ENCODE measurements at places on chromosomes 2 and 18.

DNA sequence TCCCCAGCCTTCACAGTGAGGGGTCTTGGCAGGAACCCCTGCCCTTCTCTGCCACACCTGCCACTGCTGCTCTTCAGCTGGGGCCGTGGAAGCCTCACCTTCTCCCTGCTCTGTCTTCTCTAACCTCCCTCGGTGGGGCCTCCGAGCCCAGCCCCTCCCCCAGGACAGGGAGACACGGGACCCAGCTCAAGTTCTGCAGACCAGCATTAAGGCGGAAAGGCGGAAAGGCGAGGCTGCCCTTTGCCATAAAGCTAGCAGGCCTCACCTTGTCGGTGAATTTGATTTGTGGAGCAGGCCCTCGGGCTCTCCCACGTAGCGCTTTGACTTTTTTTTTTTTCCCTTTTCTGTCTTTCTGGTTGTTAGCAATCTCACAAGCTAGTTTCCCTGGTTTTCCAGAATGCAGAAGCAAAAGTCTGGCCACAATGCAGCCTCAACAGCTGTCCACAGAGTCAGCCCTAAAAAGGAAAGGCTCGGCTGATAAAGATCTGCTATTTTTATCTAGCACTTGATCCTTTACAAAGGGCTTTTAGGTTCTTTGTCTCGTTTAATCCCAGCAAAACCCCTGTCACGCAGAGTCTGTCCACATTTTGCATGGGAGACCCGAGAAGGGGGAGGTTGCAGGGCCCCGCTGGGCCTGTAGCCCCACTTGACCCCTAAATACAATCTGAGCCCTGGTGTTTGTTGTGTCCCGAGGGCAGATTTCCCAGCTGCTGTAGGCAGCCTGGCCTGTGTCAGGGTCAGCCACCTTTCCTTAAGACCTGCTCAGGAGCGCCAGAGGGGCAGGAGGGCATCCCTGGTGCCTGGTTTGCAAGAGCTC, 6.0 kb downstream of the ITM2C start:
- no peak for DNase-seq

DNA sequence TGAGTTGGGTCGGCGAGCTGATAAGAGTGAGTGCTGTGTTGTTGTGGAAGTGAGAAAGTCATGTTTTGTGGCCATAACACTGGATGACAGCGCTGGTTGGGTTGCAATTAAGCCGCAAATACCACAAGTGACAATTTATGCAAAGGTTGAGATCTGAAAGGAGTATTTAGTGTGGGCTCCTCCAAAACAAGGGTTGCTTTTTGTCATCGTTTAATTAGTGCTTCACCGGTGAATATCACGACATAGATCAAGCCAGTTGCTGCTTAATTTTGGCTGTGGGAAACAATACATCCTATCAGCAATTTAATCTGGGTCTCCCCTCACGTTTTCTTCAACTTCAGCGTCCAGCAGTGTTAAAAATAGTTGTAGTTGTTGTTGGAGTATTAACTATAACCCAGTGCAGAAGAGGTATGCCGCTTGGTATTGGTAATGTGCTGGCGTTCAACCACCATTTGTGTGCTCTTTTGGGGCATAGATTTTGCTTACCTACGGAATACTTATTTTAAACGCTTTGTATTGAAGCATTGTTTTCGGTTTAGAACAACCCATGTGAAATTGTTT, 662 bp downstream of the ACVR2A start:
- DNase-seq: peak; percentile 3

- DNase-seq: no peak
Measured at GRCh38 chr2:240469740-240470139, 34.3 kb downstream of the GPC1 start.

DNA sequence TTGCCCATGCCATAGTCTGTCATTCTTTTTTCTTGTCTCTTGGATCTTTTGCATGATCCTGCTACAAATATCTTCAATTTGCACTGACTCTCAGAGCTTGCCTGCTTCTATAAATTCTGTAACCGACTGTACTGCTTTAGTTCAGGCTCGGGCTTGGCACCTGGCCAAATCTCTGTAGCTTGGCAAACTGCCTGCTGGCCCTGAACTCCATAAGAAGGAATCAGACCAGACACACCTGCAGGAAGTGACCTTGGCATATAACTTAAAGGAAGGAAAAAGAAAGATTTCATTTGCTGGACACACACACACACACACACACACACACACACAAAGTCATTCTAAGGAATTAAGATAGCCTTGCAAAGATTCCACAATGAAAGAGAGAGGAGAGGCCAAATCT, 291.2 kb upstream of the DDX18 start:
- no peak for DNase-seq

GRCh38 chr2:23078784-23079434, 306.1 kb upstream of the KLHL29 start:
- DNase-seq: no peak

- no peak for DNase-seq
Measured at GRCh38 chr2:67289921-67290371, 107.2 kb upstream of the ETAA1 start.

DNA sequence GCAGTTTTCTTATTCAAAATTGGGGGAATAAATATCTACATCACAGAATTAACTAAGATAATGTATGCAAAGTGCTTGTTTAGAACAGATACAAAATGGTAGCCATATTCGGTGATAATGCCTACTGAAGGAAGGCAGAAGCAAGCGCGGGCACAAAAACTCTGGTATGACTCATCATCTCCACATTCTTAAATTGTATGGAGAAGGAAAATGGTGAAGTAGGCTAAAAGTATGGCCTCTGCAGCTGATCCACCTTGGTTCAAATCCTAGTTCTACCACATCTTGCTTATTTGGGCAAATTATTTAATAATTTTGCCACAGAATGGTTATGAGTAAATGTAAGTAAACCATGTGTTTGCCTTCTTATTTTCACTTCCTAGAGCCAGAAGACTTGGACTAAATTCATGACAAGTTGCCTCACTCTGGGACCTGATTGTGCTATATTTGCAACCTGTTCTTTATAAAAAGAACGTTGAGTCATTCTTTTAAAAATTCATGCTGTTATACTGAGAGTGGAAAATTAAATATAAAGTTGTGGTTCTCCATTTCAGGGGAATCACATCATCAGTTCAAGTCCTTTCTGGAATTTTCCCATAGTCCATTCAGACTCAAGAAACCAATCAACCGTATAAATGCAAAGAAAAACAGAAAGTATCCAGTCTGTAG, 9.0 kb upstream of the CDK15 start:
- DNase-seq: no peak

DNA sequence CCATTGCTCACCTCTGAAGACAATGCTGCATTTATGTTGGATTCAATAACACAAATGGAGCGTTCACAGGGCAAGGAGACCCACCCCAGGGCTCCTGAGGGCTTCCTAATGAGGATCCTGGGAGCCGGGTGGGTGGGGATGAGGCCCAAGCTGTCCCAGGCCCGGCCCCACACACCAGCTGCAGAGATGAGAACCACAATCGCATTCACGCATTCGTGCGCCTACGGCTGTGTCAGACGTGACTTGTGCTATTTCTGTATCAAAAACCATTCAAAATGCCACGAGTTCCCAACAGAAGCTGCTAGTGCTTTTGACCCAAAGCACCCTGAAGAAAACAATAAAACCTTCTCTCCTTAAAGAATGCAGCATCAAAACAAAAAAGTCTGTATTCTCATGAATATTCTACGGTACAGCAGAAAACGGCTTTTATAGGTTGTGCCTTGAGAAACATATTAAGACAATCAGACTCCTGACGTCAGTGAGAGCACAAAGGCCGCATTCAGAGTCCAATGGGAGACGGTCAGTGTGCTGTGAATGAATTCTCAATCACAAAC, 205.4 kb downstream of the HDAC4 start:
- no peak for DNase-seq

GRCh38 chr2:42767899-42768705, 4.2 kb upstream of the OXER1 start:
- DNase-seq: no peak

- peak; percentile 38 for DNase-seq
Measured at GRCh38 chr2:233267516-233268245, 16.2 kb downstream of the ATG16L1 start.

- no peak for DNase-seq
Measured at GRCh38 chr2:110731064-110731463, 1.3 kb upstream of the ACOXL start.

- no peak for DNase-seq
Measured at GRCh38 chr2:64173156-64174135, 29.2 kb upstream of the PELI1 start.

DNA sequence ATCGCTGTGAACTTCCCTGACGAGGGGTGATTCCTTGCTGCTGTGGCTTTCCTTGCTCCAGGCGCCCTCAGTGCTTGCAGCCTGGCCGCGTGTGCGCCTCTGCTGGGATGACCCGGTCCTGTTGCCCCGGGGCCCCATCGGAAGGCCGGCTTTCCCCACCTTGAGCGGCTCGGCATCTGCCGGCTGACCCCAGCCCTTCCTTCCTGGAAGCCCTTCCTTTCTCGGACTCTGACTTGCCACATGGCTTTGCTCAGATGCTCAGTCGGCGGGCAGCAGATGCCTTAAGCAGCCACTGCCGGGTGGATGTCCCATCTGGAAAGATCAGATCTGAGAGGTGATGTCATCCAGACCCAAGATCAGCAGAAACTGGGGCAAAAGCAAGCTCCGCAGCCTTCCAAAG, 100.5 kb upstream of the ODC1 start:
- no peak for DNase-seq

DNA sequence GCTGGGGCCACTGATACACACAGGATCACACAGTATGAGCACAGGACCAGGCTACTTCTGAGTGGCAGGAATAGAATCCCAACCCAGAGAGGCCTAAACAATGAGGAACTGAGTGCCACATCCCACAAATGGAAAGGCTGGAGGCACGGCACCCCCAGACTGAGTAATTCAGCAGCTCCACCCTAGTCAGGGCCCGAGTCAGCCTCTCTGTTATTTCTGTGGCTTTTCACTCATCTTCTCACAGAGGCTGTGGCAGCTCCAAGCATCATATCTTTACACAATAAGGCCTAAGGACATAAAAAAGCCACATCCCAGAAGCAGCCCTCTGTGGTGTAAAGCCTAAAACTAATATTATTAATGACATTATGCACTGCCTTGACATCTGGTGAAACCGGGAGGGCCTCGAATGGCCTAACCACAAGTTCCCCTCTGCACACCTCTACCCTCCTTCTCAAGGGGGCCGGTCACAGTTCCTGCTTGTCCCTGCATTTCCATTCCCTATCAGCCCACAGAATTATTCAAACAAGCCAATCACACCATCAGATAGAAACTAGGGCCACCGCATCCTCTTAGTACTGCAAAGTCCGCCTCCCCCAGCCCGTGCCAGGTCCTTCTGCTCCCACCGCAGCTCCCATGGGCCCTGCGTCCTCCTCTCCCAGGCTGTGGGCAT, 12.5 kb upstream of the MAL start:
- no peak for DNase-seq

DNA sequence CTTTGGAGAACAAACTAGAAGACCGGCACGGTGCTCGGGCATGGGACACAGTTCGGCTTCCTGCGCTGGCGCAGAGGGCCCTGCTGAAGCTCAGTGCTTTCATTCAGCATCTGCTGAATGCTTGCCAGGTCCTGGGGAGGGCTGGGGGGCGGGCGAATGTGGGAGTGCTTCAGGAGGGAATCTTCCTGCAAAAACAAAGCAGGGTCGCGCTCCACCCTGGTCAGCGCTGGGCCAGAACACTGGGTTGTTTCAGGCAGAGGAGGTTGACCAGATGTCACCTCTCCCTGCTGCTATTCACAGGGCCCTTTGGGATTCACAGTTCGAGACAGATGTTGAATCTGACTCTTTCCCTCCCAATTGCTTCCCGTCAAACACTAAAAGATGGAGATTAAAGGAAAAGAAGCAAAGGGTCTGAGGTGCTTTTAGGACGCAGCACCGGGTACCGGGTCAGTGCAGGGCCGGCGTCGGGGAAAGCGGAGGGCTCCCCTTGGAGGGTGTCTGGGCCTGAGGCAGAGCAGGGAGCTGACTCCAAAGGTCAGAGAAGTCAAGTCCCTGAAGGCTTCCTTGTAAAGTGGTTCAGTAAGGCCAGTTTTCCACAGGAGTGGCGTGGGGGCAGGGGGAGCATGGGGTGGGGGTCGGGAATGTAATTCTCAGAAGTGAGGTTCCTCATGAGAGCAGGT, 82.1 kb upstream of the PXDN start:
- DNase-seq: no peak

GRCh38 chr2:25313711-25314513, 27.8 kb downstream of the DNMT3A start:
- DNase-seq: no peak

DNA sequence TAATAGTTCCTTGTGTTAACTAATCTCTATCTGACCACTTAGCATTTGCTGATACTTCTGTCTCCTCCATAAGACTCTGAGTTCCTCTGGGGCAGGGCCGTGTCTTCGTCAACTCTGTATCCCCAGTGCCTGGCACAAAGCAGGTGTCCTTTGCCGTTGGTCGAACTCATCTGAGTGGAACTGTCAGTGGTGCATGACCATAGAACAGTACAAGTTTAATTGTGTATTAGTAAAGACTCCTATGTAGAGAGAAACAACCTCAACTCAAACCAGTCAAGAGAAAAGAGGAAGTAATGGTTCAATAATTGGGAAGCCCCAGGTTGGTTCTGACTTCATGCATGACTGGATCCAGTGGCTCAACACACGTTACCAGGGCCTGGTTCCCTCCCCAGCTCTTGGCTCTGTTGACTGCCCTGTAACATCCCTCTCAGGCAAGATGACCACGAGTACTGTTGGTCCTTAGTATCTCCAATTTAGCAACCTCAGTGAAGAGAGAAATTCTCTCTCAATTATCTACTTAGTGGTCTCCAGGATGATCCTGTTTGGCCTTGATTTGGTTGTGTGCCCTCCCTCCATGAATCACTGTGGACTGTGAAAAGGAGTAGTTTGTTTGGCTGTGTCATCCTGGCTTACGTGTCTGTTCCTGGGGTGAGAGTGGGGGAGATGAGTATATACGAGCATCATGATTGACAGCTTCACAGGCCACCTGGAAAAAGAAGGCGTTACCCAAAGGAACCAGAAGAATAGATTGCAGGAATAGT, 58.5 kb upstream of the MSH6 start:
- no peak for DNase-seq

- no peak for DNase-seq
Measured at GRCh38 chr2:127640082-127641072, 5.6 kb upstream of the GPR17 start.

- DNase-seq: no peak
Measured at GRCh38 chr2:60476206-60476954, 77.1 kb downstream of the BCL11A start.

GRCh38 chr18:6797171-6797570, 67.7 kb downstream of the ARHGAP28 start:
- no peak for DNase-seq

DNA sequence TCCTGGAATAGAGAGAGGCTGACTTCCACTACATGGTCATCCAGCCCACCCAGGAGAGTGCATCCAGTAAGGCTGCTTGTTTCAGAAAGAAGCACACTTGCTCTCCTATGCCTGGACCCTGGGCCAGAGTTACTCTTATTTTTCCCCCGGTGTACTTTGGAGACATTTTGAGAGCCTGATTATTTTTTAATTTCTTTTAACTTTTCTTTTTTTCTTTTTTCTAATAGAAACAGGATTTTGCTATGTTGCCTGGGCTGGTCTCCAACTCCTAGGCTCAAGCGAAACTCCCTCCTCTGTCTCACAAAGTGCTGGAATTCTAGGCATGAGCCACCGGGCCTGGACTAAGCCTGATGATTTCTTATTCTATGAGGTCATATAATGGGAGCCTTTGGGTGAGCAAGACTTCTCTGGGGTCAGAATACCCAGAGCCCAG, 62.2 kb downstream of the RPL37A start:
- DNase-seq: no peak

All from stimulated activated CD4-positive, alpha-beta T cell treated with anti-CD3 and anti-CD28 coated beads, Interleukin-4, amount 100 ng/mL, for 48 hours (primary cell).